ENCODE measurements at places on chromosomes 13 and 19.

- DNase-seq: no peak
These were observed 4.9 kb downstream of the FXYD3 start for GRCh38 chr19:35120492-35120891.

DNA sequence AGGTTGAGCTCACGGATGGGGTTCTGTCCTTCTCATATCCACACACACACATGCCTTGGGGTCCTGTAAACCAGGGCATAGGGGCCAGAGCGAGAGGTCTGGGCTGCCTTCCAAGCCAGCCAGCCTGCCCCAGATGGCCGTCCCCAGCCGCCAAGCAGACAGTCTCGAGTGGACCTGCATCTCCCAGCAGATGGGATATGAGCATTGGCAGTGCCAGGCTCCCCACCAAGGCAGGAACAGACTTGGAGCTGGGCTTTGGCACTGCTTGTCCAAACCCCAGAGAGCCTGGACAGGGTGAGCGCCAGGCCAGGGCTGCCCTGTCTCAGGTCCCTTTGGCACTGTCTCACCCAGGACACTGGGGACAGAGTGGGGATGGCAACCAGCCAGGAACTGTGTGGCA, 130.4 kb downstream of the DPF1 start:
- no peak for DNase-seq

GRCh38 chr13:92719868-92720267, 506.7 kb upstream of the GPC6 start:
- no peak for DNase-seq

DNA sequence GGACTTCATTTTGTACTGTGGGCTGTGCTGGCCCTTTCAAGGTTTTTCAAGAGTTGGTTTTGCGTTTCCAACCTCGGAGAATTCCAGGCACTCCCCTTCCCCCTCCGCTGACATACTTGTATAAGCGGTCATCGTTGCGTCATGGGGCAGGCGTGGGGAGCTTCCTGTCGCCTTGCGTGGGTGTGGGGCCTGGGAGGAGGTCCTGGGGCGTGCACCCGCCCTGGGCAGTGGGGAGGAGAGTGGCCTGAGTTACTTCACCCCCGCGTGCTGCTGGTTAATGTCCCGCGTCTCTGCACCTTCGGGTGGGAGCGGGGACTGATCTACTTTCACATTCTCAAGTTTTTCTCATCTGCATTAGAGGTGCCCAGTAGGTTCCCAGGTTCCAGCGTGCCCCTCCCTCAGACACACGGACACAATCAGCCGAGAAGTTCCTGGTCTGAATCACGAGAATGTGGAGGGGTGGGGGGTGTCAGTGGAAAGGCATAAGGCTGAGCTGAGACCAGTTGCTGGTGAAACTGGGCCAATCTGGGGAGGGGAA, 4.1 kb downstream of the IER2 start:
- peak; percentile 41 for DNase-seq

- no peak for DNase-seq
These were observed 162.6 kb downstream of the TEX29 start for GRCh38 chr13:111482806-111483620.

- DNase-seq: no peak
These were observed 9.8 kb downstream of the KBTBD6 start for GRCh38 chr13:41122838-41123237.

DNA sequence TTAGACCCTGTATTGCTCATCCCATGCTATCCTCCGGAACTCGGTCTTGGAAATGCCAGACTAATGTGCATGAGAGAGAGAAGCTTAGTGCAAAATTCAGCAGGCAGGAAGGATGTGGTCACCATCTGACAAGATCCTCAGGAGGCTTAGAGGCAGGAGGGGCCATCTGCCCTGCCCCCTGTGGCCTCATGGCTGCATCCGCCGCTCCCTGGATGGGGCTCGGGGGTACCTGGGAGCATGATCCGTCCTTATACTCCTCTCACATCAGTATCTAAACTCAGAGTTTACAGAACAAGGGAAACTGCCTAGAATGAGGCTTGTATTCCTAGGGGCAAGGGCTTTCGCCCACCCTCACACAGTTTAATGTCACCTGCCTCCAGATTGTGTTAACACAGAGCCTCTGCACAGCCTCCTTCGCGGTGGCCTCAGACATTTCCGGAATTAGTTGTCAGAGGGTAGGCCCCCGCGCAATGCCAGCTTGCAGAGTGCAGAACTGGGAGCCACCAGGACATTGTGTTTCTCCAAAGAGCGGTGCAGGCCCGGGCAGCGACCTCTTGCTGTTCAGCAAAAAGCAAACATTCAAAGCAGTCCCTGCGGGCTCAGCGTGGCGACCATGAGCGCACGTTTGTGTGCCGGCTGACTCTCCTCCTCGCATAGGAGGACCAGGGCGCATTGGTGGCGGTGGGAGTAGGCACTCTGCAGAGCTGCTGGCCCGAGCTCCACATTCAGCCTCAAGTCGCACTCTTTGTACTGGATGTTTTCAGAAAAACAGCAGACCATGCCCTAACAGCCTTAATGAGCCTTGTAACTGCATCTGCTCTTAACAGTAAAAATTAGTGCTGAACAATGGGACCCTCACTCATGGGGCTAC, 39.1 kb downstream of the GPR12 start:
- DNase-seq: no peak

DNA sequence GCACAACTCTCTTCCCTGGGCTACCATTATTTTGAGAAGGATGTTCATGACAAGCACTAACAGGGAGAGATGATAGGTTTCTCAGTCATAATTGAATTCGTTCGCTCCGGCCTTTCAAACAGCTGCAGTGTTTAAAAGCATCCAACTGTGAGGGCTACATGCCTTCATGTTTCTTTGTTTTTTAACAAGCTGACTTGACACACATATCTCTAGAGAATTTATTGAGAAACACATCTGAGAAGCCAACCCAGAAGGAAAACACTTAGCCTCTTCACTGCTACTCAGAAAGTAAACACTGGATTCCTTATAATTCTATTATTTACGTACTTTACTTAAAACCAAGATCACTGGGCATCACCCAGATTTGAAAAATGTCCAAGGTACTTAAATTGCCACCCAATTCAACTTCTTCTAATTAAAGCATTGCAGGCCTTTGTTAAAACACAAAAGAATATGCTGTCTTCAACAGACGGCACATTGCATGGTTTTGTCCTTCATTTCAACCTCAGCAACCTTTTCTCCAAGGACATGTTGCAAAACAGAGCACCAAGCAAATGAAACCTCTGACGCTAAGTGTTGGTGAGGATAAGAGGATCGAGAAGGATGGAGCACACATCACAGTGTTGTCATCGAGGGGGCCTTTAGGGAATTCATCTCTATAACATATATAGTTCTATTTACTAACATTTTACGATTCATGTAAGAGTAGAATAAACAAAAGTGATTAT, 75.8 kb downstream of the TBC1D4 start:
- no peak for DNase-seq

DNA sequence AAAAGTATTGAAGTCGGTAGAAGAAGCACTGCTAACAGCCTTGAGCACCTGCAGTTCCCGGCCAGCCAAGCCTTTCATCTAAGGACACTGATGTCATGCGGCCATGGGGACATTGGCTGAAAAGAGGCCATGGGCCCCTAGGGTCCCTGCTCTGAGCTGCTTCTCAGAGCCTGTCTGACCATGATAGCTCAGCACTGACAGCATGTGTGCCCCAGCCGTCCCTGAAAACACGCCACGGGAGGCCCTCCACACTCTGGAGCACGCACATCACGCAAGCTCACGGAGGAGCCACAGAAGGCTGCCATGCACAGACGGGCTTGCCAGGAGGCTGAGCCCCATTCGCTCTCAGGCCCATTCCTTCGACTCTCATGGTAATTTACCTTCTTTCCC, 51.8 kb downstream of the MLLT1 start:
- no peak for DNase-seq

DNA sequence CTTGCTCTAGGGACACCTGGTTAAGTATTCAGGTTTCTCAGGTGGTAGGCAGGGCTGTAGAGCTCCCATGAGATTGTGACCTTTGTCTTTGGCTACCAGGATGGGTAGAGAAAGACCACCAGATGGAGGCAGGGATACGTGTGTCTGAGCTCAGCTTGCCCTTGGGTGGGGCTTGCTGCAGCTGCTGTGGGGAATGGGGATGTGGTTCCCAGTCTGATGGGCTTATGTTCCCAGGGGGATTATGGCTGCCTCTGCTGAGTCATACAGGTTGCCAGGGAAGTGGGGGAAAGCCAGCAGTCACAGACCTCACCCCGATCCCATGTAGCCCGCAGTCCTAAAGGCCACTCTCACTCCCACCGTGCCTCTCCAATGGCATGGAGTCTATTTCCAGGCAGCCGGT, 659.9 kb upstream of the KLF12 start:
- DNase-seq: no peak

DNA sequence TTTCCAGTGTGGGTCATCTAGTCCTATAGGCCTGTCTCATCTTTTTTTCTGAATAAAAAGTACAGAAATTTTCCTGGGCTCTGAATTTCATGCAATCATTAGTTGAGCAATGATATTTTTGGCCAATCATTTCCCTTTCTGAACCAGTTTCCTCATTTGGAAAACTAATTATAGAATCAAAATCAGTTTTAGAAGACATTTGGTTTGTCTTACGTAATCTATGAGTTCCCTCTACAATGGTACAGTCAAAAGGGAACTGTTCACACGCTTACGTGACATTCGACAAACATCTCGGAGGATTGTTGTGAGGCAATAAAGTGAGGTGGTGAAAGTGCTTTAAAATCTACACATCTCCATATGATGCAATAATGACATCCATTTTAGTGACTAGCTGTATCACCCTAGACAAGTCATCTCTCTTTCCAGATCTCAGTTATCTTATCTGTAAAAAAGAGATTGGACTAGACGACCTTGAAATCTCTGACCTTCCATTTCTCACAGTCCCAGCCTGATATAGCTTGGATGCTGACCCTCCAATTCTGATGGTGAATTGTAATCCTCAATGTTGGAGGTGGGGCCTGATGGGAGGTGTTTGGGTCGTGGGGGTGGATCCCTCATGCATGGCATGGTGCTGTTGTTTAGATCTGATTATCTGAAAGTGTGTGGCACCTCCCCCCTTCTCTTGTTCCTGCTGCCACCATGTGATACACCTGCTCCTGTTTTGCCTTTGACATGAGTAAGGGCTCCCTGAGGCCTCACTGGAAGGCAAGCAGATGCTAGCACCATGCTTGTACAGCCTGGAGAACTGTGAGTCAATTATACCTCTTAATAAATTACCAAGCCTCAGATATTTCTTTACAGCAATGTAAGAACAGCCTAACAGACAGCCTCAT, 26.7 kb downstream of the FLT1 start:
- DNase-seq: no peak
